ENCODE measurements at places on chromosomes 4 and X.

- no peak for DNase-seq
Measured at GRCh38 chr4:4395849-4396627, 9.1 kb downstream of the NSG1 start.

- no peak for DNase-seq
Measured at GRCh38 chrX:74924449-74925224, 615 bp downstream of the NEXMIF start.

DNA sequence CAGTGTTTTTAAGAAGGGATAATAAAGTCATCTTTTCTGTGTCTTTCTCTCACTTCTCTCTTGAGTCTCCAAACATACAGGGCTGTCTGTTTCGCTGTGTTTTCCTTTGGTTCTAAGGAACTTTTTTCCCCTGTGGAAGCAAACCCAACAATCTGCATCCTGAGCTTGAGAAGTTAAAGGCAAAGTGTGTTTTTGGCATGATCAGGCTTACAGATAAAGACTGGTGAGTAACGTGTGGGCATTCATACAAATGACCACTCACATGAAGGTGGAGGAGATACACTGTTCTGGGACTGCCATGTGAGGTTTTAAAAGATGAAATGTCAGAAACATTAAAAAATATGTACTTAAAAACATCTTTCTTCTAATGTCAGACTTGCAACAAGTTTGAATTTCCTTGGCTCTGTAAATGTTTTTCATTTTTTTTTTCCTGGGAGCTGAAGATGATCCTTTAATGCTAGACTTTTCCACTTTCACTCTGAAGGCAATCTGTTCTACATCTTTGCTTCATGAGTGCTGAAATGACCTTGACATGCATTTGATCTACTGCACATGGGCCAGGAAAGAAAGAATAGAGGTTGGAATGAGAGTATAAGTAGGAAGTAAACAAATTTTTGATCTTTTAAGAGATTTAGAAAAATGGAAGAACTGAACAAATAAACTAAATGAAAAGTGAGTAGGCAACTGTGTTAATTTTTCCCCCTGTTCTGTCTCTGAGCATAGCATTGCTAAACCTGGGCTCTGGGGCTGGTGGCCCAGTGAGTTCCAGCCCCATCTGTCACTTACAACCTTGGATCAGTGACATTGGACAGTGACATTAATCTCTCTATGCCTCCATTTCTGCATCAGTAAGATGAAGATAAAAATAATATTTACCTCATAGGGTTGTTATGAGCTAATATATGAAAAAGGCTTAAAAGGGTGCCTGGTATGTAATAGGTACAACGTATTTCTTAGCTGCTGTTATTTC is 151.1 kb upstream of the TBC1D9 start:
- no peak for DNase-seq

- DNase-seq = no peak
Measured at GRCh38 chr4:122665161-122665929, 44.5 kb upstream of the IL21 start.

DNA sequence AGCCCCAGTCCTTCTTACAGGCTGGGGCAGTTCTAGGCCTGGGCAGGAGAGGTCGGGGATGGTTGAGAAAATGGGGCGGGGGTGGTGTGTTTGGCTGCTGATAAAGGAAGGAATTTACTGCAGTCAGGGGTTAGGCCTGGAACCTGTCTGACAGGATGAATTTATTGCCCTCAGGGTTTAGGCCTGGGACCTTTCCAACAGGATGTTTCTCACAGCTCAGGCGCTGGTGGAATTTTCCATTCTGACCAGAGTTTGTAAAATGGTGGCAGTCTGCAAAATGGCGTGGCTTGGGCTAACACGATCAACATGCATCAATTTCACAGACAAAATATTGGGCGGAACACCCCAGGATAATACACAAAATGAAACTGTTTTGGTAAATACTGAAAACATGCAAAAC is 83.5 kb upstream of the SPIN4 start:
- no peak for DNase-seq

DNA sequence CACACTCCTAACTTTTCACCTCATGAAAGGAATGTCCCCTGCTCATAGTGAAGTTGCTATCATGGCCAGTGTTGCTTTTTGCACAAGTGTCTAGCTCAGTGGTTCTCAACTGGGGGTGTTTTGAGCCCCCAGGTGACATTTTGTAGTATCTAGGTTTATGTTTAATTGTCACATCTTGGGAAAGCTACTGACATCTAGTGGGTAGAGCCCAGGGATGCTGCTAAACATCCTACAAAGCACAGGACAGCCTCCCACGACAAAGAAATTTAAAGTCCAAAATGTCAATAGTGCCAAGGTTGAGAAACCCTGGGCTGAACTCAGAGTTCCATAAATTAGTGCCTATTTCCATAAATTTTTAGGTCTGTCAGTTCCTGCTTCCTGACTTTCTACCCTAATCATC is 70.7 kb upstream of the HCCS start:
- no peak for DNase-seq

GRCh38 chr4:24809815-24810405 is 14.5 kb downstream of the SOD3 start:
- no peak for DNase-seq

DNA sequence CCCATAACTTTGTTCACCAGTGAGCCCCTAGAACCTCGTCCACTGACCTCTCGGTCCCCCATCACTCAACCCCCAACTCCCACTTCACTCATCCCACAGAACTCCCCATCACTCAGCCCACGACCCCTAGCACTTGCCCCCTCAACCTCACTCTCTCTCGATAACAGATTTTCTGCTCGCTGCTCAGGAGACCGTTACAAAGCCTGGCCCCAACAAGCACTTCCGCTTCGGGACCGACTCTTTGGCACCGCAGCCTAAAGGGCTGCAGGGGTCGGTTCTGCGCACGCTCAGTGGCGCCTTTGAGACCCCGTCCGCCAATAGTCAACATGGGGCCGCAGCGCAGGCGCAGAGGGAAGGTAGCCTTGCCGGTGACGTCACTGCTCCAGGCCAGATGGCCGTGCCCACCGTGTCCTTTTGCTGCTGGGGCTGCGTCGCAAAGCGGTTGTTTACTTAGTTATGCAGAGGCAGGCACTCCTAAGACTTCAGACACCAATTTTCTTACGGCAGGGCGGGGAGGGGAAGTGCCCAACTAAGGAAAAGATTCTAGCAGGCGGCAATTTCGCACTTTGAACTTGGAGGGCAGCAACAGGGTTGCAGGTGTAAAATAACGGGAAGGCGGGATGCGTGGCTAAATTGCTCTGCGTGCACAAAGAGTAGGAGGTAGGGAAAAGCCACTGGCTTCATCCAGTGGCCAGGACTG is at the start of gene ZNF182:
Gene ZNF182, minus strand, starts transcription at position 232 of the 700 bp plus-strand sequence. CDS start 1,380 bp downstream, outside the sequence.
- DNase-seq = peak; percentile 92

DNA sequence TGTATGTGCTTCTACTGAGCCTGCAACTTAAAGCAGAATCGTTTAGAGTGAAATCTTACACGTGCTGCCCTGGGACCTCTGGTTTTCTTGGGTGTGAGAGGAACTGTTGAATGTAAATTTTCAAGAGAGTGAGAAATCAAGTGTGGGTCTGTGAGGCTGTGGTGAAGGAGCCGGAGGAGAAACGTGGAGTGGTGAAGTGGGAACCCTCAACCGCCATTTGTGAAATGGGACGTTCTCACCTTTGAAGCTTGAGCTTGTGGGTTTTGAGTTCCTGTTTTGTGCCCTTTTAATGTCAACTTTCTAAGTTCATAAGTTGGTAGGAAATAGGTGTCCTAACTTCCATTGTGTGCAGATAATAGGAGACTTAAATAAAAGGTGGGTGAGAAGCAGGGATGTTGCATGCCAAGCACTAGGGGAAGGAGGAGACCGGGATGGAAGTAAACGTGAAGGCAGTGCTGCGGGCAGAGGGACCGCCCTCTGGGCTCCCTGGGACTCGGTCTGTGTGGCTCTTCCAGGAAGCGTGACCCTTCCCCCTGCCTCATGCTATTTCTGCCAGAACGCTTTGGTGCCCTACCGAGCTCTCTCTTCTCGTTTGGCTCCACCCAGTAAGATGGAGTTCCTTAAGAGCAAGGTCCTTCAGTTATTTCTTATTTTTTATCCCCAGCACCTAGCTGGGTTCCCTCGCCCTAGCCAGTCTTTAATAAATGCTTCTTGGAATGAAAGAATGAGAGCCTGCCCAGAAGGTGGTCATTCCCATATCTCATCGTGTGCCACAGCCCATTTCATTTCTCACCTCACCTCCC is 56.0 kb downstream of the TMEM131L start:
- DNase-seq = no peak

GRCh38 chrX:106927700-106928099 is 7.5 kb downstream of the CLDN2 start:
- no peak for DNase-seq

GRCh38 chr4:71828470-71828869 is 44.6 kb upstream of the GC start:
- no peak for DNase-seq

- no peak for DNase-seq
Measured at GRCh38 chr4:99610605-99611175, 36.1 kb downstream of the MTTP start.

DNA sequence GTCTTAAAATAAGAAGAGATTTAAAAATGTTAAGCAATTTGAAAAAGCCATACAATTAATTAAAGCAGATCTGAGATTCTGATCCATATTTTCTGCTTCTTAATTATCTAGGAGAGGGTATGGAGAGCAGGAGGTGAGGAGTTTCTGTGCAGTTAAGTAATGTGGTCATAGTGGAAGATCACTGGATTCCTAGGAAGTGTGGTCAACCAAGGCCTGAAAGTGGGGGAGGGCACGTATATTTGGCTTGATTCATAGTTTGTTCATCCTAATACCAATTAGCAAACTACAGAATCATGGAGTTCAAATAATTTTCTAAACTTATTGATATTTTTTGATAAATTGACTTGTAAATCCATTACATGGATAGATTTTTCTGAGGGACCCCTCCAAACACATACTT is 768.3 kb downstream of the RAPGEF2 start:
- no peak for DNase-seq

DNA sequence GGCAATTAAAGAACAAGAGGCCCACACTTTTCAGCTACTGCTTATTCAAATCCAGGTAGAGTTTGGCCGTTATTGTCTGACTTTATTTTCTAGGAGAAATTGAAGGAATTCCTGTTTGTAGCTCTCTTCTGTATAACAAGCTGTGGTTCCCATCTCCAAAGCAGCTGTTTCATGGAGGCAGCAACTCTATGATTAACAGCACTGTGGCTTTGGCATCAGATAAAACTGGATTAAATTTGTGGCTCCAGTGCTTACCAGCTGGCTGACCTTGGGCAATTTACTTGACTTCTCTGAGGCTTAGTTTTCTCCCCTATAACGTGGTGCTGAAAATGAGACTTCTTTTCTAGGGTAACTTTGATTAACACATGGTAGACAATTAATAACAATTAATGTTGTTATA is 28.1 kb downstream of the SLC30A9 start:
- no peak for DNase-seq

- DNase-seq = peak; percentile 78
Measured at GRCh38 chr4:123667496-123667895, 270.9 kb downstream of the SPRY1 start.

DNA sequence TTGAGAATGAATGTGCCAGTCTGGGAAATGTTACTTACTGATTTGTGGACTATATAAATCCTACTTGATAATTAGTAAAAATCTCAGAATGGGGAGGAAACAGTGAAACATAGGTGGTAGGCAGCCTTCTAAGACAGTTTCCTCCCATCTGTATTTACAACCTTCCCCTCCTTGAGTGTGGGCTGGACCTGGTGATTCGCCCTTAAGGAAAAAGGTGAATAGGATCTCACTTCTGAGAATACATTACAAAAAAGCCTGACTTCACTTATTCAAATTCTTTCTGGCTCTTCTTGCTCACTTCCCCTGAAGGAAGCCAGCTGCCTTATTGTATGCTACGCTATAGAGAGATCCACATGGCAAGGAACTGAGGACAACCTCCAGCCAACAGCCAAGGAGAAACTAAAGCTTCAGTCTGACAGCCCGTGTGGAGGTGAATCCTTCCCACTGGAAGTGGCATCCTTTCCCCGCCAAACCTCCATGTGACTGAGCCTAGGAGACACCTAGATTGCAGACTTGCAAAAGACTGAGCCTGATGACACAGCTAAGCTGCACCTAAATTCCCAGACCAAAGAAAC is 585.0 kb downstream of the STPG2 start:
- no peak for DNase-seq

DNA sequence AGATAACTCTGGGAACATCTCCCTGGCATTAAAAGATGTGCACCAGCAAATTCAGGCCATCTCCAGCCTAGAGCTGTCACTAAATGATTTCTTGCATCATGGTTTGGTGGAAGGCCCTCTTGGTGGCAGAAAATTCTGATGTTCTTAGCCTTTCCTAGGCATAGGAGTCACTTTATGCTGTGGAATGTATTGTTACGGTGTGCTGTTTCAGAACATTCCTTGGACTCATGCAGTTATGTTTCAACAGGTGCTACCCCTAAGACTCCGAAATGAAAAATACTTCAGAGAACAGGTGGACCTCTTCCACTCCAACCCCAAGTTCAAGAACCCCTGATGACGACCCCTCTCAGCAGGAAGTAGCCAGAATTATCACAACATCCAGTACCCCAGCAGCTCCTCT is 20.3 kb upstream of the PAPSS1 start:
- no peak for DNase-seq

DNA sequence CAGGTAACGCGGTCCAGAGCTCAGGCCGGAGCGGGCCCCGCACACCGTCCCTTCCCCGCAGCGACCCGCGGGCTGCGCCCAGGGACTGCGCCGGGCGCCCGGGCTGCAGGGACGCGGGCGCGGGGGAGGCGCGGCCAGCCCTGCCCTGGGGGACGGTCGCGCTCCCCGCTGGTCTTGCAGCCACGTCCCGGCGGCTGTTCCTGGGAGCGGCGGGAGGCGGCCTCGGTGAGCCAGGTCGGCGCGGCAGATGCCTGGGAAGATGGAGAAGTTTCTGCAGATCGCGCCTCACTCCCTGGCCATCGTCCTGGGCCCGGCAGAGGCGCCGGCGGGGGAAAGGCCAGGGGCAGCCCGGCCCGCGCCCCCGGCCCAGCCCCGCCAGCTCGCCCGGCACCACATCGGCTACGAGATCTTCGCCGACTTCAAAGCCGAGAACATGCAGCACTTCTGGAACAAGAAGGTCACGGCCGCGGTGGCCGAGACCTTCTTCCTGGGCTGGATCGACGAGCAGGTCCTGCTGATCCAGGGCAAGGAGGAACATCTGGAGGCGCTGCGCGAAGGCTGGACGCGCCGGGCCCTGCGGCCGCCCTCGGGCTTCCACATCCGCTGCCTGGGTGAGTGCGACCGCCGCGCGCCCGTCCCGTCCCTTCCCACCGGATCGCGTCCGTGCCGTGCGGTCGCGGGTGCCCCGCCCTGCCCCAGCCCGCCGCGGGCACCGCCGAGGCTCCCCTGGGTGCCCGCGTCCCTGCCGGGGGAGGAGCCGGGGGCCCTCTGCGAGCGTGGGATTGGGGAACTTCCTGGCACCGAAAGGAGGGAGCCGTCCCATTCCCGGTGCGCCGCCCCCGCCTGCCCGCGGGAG is 107.4 kb upstream of the STOX2 start:
- no peak for DNase-seq

DNA sequence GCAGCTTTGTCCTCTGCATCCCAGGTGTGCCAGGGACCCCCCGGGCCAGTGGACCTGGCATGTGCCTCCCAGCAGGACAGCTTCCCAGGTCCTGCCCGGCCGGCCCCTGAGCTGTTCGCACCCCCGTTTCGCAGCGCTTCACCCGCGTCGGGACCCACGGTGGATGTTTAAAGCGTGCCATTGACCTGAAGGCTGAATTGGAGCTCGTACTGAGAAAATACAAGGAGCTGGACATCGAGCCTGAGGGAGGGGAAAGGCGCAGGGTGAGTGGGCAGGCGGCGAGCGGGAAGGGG is 7.9 kb downstream of the UVSSA start:
- no peak for DNase-seq

GRCh38 chrX:146907391-146908240 is 93.1 kb upstream of the CXorf51A start:
- no peak for DNase-seq

- no peak for DNase-seq
Measured at GRCh38 chr4:87481377-87481776, 47.8 kb downstream of the SPARCL1 start.

GRCh38 chr4:102139132-102139573 is 206.1 kb downstream of the SLC39A8 start:
- no peak for DNase-seq
